ENCODE measurements at places on chromosomes 2 and 18.

- DNase-seq = no peak
Measured at GRCh38 chr2:62010632-62011256, 105.3 kb downstream of the COMMD1 start.

DNA sequence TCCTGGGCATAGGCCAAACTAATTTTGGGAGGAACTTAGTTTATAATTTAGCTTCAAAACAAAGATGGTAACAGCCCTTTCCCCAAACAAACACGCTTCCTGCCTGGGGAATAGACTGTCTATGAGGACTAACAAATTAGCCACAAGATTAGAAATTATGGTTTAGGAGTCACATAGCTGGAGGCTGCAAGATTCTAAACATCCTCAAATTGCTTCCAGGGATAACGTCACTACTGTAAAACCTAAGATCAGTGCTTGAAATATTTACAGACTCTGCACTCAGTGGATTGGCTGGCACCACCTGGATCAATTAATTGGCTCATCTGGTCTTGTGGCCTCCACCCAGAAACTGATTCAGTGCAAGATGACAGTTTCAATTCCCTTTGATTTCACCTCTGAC lies 118.0 kb upstream of the TACR1 start:
- no peak for DNase-seq

DNA sequence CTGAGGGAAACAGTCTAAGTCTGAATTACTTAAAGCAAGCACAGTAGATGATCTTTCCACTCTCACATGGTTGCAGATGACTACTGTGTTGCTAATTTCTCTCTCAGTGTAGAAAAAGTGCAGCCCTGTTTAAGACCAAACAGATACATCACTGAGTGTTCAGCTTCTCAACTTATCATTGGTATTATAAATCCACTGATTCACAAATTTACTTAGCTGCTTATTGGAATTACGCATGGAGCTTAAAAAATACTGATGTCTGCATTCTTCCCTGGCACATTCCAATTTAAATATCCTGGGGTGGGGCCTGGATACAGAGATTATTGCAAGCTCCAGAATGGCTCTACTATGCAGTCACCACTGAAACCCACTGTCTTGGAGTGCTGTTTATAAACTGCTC lies 411.2 kb downstream of the RND3 start:
- no peak for DNase-seq

GRCh38 chr2:216430811-216431530 lies 18.7 kb downstream of the SMARCAL1 start:
- DNase-seq = no peak

DNA sequence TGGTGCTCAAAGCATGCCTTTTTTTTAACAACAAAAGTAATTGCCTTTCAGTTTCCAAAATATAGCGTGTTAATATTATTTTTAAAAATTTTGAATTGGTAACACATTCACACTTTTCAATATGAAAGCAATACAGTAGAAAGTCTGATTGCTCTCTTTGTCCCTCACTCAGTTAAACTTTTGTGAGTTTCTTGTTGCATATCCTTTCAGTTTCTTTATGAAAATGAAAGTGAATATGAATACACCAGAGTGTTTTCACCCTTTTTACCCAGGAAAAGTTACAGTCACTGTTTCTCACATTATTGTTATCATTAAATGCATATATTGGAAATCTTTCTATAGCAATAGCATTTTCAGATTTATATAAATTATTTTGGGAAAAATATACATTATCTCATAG lies 377.4 kb upstream of the CRIM1 start:
- no peak for DNase-seq

DNA sequence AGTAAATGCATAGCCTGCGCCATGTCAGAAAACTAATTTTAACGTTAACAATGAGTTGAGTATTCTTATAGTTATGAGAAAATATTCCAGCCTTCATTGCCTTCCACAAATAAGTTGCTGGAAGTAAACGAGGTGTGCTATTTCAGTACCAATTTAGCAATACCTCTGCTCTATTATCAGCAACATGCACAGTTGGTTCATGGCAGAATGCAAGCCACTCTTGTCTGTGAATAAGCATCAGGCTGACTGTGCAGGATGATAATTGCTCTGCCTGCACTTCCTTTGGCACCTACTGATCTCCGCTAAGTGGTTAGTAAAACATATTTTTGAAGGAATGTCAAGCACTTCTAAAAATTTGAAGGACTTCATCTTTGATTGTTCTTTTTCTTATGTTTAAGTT lies 261.9 kb upstream of the SIX3 start:
- DNase-seq = no peak

DNA sequence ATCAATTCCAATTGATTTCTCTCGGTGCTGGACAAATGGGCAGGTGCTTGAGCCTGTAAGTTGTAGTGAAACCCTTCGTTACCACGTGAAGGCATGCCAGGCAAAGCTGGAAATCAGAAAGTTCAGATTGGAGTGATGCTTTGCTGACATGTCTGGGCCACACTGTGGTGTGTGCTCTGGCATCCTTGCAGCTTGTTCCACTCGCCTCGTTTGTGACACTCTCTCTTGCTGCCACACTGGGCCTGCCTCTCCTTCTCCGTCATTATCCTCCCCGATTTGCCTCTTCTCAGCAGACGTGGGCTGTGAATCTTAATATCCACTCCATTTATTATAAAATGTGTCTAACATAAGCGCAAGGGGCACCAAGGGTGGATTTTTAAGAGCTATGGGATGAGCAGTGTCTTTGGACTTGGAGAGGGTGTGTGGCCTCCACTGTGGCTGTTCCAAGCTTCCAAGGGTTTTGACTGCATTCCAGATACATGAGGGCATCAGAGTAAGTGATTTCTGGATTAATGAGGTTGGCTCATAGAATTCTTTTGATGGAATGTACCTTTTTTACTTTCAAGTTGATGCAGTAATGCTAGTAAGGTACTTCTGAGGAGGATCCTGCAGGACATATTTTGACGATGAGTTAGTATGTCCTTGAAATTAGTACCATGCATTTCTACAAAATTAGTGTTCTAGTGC lies 238.8 kb downstream of the TPGS2 start:
- no peak for DNase-seq

DNA sequence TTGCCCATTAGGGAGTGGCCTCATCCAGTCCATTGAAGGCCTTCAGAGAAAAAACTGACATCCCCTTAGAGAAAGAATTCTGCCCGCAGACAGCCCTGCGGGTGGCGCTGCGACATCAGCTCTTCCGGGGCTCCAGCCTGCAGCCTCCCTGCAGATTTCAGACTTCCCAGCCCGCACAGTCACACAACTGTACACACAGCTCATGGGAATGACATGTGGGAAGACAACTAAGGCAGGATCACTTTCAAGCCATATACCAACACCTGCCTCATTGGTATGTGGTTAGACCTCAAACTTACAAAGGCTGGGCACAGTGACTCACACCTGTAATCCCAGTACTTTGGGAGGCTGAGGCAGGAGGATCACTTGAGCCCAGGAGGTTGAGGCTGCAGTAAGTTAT lies 24.8 kb upstream of the TUBB6 start:
- DNase-seq = no peak

GRCh38 chr2:112671801-112672200 lies 26.1 kb downstream of the SLC20A1 start:
- no peak for DNase-seq

DNA sequence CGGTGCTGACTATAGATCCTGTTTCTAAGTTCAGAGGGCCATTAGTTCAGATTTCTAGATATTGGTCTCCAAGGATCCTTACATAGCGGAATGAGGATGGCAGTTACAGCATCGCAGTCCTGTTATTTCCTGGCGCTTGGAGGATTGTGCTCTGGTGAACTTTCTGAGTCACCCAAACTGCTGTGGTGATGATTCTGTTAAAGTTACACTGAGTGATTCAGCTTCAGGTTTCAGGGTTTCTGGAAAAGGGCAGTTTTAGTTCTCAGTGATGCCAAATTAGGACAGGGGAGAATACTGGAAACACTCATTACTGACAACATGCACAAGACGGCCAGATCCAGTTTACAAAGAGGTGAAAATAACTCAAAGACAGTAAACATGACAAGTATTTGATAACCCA lies 52.1 kb upstream of the ANKRD62 start:
- no peak for DNase-seq

DNA sequence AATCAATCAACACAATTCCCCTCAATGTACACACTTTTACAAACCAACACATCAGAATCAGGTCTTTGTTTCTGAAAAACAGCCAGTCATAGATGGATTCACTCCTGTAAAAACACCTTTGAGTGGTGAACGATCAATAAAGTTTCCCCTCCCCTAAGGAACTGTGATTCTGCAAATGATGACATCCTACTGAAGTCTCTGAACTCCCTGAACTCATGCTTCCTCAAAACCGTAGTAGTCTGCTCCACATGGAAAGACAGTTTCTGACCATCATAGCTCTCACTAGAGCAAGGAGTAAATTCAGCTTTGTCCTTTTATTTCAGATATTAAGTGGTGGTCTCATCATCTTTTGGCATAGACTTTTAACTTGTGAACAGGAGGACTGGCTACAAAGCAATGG lies 43.5 kb upstream of the ACTR3 start:
- no peak for DNase-seq

DNA sequence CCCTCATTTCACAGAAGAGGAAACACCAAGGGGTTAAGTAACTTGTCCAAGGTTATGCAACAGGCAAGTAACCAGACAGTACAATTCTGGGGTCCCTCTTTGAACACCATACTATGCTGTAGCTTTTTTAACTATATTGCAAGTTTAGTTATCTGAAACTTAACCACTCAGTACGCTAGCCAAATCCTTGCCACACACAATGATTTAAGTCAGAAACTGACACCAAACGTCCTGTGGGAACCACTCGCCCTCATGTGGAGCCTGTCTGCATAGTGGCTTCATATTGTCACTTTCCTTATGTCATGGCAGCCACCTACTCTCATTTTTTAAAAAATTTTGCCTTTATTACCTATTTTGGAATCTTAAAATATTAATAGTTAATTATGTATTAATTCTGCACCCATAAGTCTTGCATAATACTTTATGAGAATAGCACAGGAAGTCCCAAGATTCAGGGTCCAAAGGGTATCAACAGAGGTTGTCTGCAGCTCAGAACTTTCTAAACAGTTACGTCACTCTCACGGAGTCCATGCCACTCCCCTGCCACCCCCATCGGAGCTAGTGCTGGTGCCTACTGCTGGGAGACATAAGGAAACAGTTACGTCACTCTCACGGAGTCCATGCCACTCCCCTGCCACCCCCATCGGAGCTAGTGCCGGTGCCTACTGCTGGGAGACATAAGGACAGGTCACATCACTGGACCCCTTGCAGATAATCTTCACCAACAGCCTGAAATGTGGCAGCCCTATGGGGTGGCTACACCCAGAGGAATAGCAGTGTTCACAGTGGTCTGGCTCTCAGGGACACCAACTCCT lies 99.0 kb downstream of the L3MBTL4 start:
- DNase-seq = no peak

GRCh38 chr18:36328385-36328858 lies 30.9 kb downstream of the FHOD3 start:
- DNase-seq = no peak

GRCh38 chr2:218039171-218039570 lies 29.9 kb upstream of the RUFY4 start:
- no peak for DNase-seq

GRCh38 chr2:124480958-124481357 lies 455.9 kb downstream of the CNTNAP5 start:
- DNase-seq = no peak

- no peak for DNase-seq
Measured at GRCh38 chr2:117068371-117068770, 746.1 kb upstream of the DDX18 start.

DNA sequence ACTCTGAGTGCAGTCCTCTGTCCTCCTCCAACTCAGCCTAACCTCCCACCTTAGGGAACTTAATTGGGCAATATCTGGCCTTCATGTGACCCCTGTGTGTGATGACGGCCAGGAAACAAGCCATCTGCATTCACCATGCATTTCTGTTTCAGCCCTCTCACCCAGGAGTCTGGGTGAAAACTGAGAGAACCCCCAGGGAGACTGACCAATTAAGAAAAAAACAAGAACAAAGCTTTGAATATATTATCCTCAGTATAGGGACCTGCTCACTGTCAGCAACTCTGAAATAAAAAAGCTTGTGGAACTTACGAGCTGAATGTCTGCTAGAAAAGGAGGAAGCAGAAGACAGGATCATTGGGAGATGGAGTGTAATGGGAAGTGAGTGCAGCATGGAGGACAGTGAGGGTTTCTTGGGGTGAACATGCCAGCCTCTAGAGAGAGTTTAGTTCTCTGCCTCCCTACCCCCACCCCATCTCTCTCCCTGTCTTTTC lies 9.5 kb downstream of the MAPRE2 start:
- no peak for DNase-seq

GRCh38 chr2:173970516-173970924 lies 5.3 kb upstream of the SP3 start:
- no peak for DNase-seq

DNA sequence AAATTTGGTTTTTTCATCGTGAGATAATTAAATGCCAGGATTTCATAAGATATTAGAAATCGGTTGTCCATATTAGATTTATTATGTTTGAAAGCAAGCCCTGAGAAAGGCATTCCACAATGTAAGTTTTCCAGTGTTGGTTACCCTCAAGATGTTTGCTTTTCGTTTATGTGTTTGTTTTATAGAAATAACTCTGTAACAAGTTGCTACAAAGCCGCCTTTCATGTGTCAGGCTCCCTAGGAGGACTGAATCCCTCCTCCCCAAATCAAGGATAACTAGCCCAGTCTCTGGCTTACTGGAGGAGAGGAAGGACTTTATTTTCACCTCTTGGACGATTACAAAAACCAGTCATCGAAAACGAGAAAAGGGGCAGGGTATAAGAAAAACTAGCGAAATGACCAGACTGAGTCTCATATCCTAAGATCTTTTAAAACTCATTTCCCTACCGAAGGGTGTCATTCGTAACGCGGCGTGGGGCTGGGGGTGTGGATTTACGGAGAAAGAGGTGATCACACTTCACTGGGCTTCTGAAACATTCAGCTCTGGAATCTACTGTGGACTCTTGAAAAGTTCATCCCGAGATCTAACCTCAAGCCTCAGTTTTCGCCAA lies 1.0 kb upstream of the PEX13 start:
- DNase-seq = no peak

- DNase-seq = no peak
Measured at GRCh38 chr2:120981443-120981842, 245.8 kb downstream of the GLI2 start.

GRCh38 chr2:85444629-85445172 lies 26.2 kb downstream of the SH2D6 start:
- no peak for DNase-seq

DNA sequence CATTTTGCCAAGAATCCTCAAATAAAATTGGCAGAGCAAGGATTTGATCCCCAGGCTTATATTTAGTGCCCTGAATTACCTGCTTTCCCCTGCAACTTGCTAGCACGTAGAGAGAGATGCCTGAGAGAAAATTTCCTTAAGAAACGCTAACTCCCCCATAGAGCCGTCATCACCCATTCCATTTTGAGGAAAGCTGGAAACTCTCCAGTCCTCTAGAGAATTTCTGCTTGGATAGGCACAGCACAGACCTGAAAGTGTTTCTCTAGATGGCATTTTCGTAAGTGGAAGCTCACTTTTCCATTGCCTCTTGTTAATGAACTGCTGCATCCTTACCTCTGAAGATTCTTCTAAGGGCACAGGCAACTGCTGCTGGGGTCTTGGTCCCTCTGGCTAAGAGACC lies 277.8 kb upstream of the SIX2 start:
- no peak for DNase-seq

- DNase-seq = no peak
Measured at GRCh38 chr18:6628187-6628586, 101.3 kb upstream of the ARHGAP28 start.

GRCh38 chr2:186852508-186852907 lies 3.5 kb upstream of the ZSWIM2 start:
- DNase-seq = no peak
